ENCODE measurements at places on chromosomes 7 and 10.

DNA sequence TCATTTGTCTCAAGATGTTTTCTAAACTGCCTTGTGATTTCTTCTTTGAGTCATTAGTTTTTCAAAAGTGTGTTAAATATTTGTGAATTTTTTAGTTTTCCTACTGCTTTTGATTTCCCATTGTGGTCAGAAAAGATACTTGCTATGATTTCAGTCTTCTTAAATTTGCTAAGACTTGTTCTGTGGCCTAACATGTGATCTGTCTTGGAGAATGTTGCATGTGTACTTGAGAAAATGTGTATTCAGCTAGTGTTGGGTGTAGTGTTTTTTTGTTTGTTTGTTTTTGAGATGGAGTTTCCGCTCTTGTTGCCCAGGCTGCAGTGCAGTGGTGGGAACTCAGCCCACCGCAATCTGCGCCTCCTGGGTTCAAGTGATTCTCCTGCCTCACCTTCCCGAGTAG is 28.6 kb downstream of the BMPR1A start:
- no peak for DNase-seq

DNA sequence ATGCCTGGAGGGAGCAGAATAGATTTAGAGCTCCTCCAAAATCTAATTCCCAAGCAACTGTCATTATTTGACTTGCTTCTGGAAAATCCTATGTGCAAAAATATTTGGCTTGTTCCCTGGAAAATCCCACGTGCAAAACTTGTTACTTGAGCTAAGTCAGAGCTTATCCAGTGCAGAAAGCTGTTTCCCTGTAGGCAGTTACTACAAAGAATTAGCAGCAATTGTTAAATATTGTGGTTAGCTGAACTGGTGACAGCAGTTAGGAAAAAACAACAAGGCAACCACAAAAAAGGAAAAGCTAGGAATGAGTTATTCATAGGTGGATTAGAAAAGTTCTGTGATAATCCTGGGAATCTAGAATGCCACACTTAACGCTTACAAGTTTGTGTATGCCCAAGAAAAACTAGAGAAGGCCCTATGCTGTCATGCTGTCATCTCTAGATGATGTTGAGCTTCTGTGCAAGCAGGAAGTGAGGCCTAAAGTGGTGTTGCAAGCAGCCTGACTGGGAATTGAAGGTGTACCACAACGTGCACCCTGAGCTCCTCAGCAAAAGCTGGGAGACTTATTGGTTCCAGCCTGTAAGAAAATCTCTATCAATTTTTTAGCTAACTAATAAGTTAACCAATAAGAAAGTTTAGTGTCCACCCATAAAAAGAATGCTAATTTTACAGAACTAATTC is 738.6 kb upstream of the LRRTM3 start:
- DNase-seq, result peak; percentile 42

DNA sequence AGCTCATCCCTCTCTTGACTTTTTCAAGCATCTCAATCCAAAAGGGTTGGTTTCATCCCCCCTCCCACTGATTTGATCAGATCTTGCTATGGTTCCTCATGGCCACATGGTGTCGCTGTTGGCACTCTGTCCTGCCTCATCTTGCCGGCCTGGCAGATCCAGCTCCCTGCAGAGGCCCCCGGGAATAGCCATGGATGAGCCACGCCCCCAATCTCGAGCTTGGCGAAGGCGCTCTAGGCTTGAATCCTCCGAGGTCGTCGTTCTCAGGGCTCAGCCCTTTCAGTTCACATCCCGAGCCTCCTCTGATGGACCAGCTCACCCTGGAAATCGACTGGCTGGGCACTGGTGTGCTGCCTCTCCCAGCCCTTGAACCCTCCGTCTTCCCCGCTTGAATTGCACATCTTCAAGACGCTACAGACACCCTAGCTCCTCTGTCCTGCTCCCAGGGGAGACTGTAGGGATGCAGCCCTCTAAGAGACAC is 628.7 kb downstream of the TYW1 start:
- DNase-seq, result peak; percentile 53

DNA sequence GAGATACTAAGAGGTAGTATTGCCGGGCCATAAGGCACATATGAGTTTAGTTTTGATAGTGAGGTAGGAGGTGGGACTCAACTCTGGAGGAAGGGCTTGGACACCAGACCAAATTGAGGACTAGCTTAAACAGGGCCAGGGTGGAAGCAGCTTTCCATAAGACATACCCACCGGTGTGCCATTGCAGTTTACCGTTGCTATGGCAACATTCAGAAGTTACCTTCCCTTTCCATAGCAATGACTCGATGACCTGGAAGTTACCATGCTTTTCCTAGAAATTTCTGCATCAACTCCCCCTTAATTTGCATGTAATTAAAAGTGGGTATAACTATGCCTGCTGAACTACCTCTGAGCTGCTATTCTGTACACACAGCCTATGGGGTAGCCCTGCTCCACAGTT is 10.9 kb upstream of the SNX10 start:
- DNase-seq, result no peak

DNA sequence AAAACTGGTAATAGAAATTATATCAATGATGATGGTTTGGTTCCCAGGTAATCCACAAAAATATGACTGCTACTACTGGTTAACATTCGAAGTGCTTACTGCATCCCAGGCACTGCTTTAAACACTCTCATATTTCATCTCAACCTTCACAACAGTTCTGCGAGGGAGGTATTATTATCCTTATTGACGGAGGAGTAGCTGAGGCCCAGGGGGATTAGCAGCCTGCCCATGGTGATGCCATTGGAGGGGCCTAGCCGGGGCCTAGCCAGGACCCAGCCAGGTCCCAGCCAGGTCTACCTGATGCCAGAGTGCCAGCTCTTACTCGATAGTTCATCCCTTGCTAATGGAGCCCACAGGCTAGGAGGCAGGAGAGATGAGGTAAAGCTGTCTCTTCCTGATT is 217.1 kb downstream of the FAM107B start:
- DNase-seq, result no peak

GRCh38 chr7:43113622-43114457 is 1.4 kb downstream of the HECW1 start:
- peak; percentile 18 for DNase-seq

DNA sequence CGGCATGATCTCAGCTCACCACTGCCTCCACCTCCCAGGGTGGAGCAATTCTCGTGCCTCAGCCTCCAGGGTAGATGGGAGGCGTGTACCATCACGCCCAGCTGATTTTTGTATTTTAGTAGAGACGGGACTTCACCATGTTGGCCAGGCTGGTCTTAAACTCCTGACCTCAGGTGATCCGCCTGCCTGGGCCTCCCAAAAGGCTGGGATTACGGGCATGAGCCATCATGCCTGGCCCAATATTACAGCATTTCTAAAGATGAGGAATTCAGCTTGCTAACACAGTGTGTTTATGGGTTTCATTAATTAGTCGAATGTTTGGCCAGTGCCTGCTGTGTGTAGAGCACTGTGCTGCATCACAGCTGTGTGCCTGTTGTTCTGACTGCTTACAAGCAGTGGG is 3.7 kb downstream of the WDR37 start:
- DNase-seq, result no peak

DNA sequence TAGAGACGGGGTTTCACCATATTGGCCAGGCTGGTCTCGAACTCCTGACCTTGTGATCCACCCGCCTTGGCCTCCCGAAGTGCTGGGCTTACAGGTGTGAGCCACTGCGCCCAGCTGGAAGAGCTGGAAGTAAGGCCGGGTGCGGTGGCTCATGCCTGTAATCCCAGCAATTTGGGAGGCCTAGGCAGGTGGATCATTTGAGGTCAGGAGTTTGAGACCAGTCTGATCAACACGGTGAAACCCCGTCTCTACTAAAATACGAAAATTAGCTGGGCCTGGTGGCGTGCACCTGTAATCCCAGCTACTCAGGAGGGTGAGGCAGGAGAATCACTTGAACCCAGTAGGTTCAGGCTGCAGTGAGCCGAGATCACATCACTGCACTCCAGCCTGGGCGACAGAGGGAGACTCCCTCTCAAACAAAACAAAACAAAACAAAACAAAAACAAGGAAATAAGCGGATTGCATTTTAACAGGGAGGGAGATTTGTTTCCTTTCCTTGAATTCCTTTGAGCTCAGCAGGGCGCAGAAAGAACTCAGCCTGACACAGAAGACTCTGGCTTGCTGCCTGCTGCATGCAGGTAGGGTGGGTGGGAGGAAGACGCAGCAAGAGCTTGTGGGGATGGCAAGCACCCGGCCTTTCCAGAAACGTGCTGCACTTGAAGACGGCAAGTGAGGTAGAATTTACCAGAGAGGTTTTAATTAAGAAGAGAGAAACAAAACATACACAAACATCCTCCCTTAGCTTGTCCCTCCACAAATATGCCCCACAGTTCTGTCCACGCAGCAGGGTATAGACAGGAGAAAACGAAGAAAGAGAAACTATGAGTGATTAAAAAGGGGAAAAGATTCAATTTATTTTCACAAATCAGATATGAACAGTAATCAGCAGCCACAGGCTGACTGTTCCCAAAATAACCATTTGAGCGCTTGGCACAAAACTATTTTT is 148.0 kb downstream of the RNF216 start:
- DNase-seq, result no peak

- DNase-seq, result peak; percentile 32
These were observed 50.2 kb upstream of the GNA12 start for GRCh38 chr7:2894118-2894940.

- DNase-seq, result no peak
These were observed 12.7 kb downstream of the NCOA4 start for GRCh38 chr10:46017733-46018132.

DNA sequence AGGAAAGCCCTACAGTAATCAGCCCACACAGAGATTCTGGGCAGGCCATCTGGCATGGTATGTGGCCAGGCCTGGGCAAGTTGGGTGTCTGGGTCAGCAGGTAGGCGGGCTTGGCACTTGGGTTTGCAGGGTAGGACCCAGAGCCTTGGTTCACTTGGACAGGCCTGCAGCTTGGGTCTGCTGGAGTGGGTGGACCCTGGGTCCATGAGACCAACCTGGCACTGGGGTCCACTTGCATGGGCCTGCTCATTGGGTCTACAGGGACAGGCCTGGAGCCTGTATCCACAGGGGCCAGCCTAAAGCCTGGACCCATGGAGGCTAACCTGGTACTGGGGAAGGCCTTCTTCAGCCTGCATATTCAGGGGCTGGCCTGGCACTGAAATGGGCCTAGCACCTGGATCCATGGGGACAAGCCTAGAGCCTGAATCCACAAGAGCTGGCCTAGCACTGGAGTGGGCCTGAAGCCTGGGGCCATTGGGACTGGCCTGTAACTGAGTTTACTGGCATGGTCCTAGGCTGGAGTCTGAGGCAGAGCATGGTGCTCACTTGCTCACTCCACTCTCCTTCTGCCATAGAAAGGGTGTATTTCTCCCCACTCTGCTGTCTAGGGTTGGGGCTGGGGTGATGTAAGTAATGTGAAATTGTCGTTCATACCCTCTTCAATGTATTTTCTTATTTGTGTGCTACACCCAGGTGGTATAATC is 315.0 kb downstream of the AHR start:
- no peak for DNase-seq

- no peak for DNase-seq
These were observed 683 bp downstream of the CDC123 start for GRCh38 chr10:12196531-12197211.

DNA sequence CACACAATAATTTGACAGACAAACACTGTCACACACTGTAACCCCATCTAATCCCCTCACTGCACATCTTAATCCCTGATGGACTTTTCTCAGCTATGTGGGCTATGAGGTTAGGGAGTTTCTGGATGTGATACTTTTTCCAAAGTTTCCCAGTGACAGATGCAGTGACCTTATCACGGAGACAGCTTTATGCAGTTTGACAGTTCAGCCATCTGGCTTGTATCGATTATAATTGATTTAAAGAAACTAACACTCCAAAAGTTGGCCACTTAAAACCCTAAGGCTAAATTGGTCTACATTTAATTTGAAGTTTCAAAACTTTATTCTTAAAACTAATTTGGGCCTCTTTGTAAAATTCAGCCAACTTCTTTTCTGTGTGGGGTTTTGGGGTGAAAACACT is 196.7 kb downstream of the SDK1 start:
- no peak for DNase-seq

- no peak for DNase-seq
These were observed 13.6 kb downstream of the SUMF2 start for GRCh38 chr7:56077681-56078080.

- DNase-seq, result no peak
These were observed 36.2 kb downstream of the PITRM1 start for GRCh38 chr10:3136336-3136735.

- DNase-seq, result no peak
These were observed 332.2 kb upstream of the MTPN start for GRCh38 chr7:136309407-136309806.

GRCh38 chr10:117004227-117005025 is 561 bp downstream of the SHTN1 start:
- peak; percentile 75 for DNase-seq

DNA sequence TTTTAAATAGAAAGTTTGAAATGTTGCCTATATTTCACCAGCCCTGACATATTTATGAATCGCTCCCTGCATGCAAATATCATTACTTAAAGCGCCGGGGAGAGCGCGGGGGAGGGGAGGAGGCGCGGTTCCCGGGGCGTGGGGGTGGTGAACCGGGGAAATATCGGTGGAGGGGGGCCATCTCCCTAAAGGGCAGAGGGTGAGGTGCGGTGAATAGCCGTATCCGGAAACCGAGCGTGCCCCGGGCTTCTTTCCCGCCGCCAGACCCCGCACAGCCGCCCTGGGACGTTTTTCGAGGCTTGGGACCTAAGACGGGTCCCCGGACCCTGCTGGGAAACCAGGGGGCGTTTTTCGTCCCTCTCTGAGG is 6.9 kb upstream of the ZNF503 start:
- DNase-seq, result no peak

GRCh38 chr7:6251653-6252052 is 20.8 kb downstream of the CYTH3 start:
- DNase-seq, result no peak

GRCh38 chr7:82675396-82675795 is 231.8 kb upstream of the CACNA2D1 start:
- DNase-seq, result no peak

GRCh38 chr7:157961731-157962457 is 625.1 kb downstream of the DNAJB6 start:
- no peak for DNase-seq

DNA sequence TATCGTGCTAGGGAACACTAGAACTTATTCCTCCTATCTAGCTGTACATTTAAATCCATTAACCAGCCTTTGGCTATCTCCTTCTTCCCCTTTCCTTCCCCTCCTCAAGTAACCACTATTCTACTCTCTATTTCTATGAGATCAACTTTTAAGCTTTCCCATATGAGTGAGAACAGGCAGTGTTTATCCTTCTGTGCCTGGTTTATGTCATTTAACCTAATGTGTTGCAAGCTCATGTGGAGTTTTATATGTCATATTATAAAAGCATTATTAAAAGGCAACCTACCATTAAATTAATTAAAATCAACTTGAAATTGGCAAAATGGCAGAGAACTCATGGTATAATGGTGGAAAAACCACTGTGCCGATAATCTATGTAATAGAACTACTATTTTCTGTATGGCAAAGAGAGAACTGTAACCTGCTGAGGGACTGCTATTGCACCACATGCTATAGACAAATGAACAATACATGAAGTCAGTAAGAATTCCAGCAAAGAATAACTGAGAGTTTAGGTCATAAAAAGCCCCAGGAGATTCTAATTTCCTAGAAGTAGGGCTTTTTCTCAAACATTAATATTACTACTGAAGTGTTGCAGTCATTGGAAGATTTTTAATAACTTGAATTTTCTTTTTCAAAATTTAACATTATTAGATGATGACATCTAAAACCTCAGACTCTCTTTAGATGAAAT is 81.8 kb downstream of the LRRN3 start:
- DNase-seq, result no peak

GRCh38 chr7:27375958-27376357 is 133.4 kb downstream of the EVX1 start:
- peak; percentile 30 for DNase-seq

Data from stomach (tissue), 19 donors.